Effector CD8-positive, alpha-beta T cell (primary cell): ENCODE measurements at places on chromosomes 2 and 18.

DNA sequence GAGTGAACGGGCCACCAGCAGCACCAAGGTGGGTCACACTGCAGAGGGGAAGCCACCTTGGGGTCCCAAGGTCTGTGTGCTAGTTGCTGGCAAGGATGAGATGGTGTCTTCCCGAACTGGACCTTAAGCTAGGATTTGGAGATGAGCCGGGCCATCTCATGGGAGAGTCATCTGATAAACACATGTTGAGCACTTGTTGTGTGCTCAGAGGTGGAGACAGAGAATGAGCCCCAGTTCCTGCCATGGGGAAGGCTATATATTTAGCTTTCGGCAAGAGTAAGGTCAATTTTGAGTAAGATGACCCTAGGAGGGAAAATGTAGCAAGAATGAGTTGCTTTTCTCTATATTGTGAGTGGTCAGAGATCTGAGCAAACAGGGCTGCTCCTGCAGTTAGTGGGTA, 41.4 kb upstream of the RPL31 start:
- no peak for DNase-seq

- DNase-seq = no peak
Observed at GRCh38 chr2:161954103-161954502, 119.9 kb downstream of the DPP4 start.

DNA sequence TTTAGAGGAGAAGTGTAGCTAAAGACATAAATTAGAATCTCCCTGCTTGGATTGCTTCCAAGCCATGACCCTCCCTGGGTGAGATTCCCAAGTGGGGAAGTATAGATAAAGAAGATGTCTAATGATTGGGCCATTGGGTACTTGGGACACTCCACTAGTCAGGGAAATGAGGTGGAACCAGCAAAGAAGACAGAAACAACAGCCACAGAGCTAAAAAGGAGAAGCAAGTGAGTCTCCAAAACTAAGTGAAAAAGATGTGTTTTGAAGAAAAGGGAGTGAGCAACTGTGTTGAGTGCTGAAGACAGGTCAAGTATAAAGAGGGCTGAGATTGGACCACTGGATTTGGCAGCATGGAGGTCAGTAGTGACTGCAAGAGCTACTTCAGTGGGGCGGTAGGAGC, 276.7 kb upstream of the STON1 start:
- DNase-seq = no peak

DNA sequence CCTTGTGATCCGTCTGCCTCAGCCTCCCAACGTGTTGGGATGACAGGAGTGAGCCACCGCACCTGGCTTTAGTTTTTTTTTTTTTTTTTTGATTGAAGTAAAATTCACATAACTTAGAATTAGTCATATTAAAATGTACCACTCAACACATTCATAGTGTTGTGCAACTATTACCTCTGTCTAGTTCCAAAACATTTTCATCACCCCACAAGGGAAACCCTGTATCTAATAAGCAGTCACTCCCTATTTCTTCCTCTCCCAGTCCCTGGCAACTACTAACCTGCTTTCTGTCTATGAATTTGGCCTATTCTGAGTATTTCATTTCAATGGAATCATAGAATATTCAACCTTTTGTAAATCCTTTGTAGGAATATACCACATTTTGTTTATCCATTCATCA, 123.9 kb upstream of the FAM117B start:
- DNase-seq = no peak

GRCh38 chr2:101474731-101475384, at the start of gene RFX8:
Gene RFX8 (minus strand): TSS chr2:101475112. CDS start chr2:101466848, 8,264 bp downstream.
- no peak for DNase-seq

DNA sequence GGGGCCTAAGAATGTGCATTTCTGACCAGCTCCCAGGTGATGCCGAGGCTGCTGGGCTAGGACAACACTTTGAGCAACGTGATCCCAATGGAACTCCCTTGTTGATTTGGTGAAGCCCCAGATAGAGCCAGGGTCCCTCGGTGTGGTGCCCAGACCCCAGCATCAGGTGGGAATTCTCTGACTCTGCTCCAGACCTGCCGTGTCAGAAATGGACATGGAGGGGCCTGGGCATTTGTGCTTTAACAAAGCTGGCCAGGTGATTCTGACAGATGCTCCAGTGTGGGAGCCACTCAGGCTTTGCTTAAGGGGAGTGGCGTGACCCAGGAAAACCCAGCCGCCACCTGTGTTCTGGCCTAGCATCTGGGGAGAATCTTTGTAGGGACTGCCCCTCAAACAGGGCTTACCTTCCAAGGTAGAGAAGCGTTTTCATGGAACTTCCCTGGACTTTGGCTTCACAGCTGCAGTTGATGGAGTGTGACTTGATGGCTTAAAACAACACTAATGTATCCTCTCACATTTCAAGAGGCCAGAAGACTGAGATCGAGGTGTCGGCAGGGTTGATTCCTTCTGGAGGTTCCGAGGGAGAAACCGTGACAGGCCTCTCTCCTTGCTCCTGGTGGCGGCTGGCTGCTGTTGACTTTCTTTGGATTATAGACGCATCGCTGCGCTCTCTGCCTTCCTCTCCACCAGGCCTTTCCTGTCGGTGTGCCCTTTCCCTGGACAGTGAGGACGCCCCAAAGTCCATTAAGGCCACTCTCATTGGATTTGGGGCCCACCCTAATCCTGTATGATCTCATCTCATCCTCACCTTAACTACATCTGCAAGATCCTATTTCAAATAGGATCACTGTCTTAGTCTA, 57.0 kb upstream of the HDAC4 start:
- DNase-seq = no peak

GRCh38 chr2:15780912-15781574, 159.3 kb upstream of the MYCN start:
- DNase-seq = no peak

- no peak for DNase-seq
Observed at GRCh38 chr2:213229814-213230213, 54.5 kb upstream of the SPAG16 start.

- no peak for DNase-seq
Observed at GRCh38 chr2:29215739-29216608, 100.8 kb downstream of the CLIP4 start.

GRCh38 chr2:58708565-58708964, 467.4 kb upstream of the FANCL start:
- no peak for DNase-seq

DNA sequence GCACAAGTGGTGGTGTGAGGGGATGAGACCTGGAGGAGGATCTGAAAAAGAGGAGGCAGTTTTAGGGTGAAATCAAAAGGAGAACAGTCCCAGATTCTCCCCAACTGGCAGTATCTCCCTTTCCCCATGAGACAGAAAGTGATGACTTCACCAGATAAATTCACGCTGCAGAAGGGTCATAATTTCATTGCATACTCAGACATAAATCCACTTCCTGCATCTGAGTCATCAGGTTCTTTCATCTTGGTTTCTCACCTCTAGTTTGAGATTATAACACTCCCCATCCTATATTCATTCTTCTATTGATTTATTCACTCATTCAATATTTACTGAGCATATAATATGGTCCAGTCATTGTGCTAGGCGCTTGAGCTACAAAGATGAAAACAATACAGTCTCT, 64.7 kb downstream of the CCDC148 start:
- DNase-seq = no peak

- DNase-seq = no peak
Observed at GRCh38 chr18:58716060-58716756, 44.9 kb downstream of the MALT1 start.
